ENCODE measurements at places on chromosomes 2 and 18.
A peak's percentile ranks its signal among the peaks of the same experiment; 100 is the strongest.

DNA sequence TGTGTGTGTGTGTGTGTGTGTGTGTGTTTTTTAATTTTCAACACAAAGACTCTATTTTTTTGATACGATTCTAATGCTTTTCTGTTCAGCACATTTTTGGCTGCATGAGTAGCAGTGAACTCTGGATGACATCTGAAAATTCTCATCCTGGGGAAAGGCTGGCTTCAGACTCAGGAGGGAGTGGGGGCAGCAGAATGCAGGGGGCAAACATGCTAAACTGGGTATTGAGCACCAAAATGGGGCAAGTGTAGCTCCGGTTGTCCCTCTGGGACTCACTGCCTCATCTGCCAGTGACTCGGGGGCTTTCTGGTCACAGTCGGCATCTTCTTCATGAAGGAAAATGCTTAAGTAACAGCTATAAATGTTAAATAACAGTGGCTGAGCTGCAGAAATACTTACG lies 116.8 kb upstream of the PID1 start:
- DNase-seq = no peak

- no peak for DNase-seq
Measured at GRCh38 chr2:106159866-106160785, 34.0 kb downstream of the UXS1 start.

DNA sequence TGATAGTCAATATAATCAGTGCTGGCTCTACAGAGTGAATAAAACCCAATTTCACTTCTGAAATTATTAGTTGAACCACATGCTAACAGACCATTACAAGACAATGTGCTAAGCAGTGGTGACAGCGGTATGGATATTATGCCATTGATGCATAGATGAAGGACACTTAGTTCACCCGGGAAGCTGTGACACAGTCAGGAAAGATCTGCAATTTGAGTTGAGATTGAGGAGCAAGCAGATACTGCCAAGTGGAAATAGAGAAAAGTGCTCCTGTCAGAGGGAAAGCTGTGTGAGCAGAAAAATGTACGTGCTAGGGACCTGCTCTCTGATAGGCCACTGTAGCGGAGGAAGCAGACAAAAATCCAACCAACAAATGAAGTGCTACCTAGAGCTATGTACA lies 529.5 kb upstream of the CDH2 start:
- DNase-seq = no peak

- DNase-seq = no peak
Measured at GRCh38 chr2:156385242-156385641, 50.9 kb upstream of the GPD2 start.

DNA sequence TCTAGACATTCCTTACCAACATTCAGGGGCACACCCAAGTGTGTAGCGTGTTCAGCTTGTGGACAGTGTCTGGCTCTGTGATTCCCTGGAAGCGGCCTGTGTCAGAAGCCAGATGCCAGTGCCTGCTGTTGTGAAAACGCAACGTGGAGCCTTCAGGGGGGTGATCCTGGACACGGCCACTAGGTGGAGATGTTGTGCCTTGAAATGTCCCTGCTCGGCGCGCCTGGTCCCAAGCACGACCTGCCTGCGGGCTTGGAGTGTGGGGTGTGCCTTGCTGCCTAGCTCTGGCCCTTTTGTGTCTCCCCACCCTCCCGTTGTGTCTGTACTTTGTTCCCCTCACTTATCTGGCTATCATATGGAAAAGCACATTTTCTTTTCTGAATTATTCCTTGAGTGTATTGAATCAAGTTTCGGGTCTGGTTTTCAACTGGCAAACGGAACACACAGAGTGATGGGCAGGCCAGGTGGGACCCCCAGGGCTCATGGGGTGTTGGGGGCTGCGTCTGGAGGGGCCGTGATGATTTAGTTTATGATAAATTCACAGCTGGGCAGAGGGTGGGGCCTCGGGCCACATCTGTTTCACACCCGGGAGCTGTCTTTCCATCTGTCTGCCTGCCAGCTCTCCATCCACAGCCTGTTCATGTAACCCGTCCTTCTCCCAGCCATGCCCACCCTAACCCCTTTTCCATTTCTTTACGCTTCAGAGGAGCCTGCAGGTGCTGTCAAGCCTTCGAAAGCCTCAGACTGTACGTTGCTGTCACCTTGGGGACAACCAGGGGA lies 95.5 kb downstream of the DYSF start:
- no peak for DNase-seq

- no peak for DNase-seq
Measured at GRCh38 chr18:22188559-22189267, 19.3 kb downstream of the GATA6 start.

DNA sequence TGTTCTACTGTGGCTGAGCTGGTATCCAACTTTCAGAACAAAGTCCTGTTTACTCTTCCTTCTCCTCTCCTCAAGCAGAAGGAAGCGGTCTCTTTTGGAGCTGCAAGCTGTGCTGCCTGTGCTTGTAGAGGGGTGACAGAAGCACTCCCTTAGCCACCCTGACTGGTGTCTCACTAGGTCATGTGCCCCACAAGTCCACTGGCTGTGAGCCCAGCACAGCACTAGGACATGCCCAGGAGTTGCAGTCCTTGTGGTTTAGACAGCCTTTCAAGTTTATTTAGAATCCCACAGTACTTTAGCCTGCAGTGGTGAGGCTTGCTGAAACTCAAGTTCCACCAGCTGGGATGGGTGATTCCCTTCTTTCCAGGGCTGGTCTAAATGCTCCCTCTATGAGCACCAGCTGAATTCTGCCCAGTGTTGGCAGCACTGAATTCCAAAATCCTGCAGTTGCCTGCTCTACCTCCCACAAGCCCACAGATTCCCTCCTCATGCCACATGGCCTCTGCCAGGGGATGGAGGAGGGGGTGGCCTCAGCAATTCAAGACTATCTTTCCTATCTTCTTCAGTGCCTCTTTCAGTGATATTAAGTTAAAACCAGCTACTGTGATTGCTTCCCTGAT lies 61.2 kb downstream of the CCDC85A start:
- DNase-seq = no peak

- no peak for DNase-seq
Measured at GRCh38 chr18:6004683-6005082, 109.4 kb upstream of the TMEM200C start.

DNA sequence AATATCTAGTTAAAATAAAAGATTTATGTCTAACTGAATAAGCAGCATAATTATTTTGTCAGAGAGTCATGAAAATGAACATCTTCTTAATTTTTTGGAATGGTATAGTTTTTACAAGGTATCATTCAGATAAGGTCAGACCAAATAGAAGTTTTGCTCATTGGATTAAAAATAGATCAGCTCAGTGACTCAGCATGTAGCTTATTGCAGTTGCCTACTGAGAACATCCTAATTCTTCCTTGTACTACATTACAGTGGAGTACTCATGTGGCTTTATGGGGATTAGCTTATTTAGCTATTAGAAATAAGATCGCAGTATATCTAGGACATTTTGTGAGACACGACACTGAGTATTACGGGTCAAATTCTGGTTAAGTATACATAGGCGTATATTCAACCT lies 38.2 kb upstream of the PPM1B start:
- DNase-seq = no peak

DNA sequence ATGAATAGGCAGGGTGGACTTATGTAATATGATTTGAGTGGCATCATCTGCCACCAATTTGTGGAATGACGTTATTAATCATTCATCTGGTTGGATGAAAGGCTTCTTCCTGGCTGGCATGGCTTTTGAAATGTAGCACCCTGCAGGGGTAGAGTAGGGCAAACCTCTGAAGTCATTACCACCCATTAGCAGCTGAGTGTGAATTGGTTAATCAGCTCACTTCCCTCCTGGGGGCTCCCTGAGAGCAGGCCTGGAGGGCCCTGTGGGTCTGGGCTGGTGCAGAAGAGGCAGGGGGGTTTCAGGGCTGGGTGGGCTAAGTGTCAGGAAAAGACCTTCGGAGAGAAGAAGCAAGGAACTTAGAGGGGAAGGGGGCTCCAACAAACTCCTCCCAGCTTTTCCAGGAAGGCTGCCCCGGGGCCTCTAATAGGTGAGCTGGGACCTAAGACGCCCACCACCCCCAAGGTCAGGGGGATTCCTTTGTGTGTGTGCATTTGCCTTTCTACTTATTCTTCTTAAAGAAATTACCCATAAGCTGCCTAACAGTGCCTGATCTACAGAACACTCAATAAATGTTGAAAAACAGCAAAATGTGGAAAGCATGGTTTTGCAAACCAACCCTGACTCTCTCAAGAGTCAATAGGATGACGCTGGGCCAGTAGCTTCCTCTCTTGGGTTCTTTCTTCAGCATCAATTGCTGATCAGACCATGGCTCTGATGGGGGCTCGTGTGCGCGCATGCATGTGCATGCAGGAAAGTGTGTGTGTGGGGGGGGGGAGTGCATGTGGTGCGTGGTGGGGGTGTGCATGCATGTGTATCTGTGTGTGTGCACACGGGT lies 49.7 kb upstream of the ZNF516 start:
- no peak for DNase-seq

GRCh38 chr2:224780106-224780505 lies 63.9 kb upstream of the CCDC195 start:
- DNase-seq = no peak

GRCh38 chr2:173990970-173991819 lies 26.0 kb upstream of the SP3 start:
- DNase-seq = no peak

DNA sequence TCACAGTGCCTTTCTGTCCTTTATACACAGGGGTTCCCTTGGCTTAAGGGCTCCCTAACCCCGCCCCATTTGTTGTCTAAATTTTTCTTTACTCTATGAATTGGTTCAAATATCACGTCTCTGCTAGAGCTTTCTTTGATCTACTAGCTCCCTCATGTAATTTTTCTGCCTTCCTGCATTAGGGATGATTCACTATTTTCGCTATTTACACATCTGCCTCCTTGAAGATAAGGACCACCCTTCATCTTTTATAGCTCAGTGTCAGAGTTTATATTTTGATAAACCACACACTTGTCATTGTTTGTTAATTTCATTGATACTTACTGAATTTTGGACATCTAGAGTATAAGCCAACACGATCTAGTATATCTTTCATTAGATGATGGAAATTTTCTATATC lies 169.2 kb downstream of the LPIN1 start:
- no peak for DNase-seq

DNA sequence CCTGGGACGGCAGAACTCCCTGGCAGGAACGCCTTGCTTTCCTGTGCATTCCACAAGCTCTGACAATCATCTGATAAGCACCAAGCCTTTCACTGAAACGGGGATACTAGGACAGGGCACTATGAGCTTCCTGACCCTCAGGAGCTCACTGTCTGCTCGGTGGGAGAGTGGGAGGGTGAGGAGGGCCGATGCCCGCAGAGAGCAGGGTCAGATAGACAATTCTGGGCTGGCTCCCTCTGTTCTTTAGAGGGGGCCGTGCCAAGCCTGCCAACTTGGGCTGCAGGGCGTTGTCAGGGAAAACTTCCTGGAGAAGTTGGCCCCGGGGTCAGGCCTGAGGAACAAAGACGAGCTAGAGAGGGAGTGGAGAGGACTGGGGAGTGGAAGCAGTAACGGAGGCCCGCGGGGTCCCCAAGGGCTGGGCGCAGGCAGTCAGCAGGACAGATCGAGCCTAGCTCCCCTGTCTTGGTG lies 82.0 kb downstream of the CTAGE1 start:
- no peak for DNase-seq

DNA sequence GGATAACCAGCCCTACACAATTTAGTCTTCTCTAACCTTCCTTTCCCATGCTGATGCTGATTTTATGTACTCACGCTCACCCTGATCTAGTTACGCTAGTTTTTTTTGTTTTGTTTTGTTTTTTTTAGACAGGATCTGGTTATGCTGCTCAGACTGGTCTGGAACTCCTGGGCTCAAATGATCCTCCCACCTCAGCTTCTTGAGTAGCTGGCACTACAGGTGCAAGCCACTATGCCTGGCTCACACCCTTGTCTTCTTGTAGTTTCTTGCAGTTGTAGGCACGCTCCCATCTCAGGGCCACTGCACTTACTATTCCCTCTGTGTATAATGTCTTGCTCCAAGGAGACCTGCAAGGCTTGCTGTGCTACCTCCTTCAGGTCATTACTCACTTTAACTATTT lies 6.2 kb downstream of the PELI1 start:
- DNase-seq = no peak

- no peak for DNase-seq
Measured at GRCh38 chr2:132581991-132582738, 87.8 kb downstream of the LYPD1 start.

DNA sequence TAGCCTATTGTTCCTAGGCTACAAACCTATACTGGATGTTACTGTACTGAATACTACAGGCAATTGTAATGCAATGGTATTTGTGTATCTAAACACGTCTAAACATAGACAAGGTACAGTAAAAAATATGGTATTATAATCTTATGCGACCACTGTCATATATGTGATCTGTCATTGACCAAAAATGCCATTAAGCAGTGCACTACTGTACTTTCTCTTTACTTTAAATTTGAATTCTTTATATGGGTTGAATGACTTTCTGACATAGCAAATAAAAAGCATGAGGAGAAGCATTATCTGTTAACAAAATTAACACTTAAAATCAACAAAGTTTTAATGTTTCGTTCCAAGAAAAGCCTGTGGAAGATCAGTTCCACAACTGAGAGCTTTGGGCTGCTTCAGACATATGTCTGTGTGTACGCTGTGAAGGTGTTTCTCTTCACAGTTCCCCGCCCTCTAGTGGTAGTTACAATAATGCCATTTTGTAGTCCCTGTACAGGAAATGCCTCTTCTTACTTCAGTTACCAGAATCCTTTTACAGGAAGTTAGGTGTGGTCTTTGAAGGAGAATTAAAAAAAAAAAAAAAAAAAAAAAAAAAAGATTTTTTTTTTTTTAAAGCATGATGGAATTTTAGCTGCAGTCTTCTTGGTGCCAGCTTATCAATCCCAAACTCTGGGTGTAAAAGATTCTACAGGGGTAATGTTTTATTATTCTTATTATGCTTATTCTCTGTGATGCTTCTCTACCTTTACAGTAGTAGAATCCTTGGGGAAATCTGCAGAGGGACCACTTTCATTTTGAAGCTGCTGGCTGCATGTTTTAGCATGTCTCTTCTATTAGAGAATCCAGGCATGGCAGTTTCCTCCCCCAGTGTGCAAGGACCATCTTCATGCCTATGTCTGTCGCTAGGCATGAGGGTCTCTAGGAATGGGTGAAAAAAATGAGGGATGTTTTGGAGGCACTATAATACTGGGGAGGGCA lies 54.5 kb downstream of the SCN2A start:
- peak; percentile 80 for DNase-seq

DNA sequence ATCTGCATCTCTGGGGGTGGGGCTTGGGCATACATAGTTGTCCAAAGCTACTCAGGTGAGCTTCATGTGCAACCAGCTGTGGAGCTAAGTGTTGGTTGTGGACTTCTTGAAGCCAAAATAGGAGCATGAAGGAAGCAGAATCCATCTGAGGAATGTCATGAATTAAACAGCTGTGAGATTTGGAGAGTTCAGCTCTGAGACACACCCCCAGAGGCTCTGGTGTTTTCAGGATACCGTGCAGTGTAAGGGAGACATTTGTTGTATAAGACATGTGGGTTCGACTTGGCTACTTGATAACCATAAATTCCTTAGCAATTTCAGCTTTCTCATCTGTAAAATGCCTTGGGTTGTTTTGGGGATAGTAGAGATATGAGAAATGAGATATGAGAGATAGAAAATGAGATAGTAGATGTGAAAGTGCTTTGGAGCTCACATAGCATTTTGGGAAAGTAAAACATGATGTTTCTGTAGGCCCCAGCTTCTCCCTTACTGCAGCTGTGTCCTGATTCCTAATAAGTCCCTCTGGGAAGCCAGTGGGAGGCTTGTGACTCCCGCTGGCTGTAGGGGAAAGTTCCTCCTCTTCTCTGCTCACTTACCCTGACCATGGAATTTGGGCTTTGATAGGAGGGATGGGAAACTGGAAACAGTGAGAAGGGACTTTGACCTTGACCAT lies 50.0 kb downstream of the DPYSL5 start:
- no peak for DNase-seq

Measured in non-pigmented ciliary epithelial cell (primary cell).